ENCODE measurements at places on chromosomes 3 and 15. TPM values are rescaled to one million over a fixed set of nuclear protein-coding genes. Genes with fewer than 3 reads are reported as not detected.

GRCh38 chr3:177878192-177878591 lies 658.0 kb upstream of the KCNMB2 start:
- no peaks in the 10 kb centered on the region for H3K36me3 ChIP-seq
- H3K4me1 ChIP-seq, result peaks cover 5% of the 10 kb centered on the region
- H3K27ac ChIP-seq, result no peak overlapping the region
- no peak overlapping the region for H3K4me3 ChIP-seq
- no peak for DNase-seq
- no peaks in the 10 kb centered on the region for H3K27me3 ChIP-seq

DNA sequence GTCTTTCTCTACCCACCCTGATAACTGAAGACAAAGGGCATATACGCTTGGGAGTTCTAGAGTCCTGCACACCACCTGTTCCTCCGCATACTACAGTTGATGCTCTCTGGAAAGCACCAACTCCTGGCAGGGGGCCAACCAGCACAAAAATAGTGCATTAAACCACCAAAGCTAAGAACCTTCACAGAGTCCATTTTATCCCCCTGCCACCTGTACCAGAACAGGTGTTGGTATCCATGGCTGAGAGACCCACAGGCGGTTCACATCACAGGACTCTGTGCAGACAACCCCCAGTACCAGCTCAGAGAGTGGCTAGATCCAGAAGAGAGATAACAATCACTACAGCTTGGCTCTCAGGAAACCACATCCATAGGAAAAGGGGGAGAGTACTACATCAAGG lies 114.4 kb upstream of the POU1F1 start:
- DNase-seq, result no peak
- peaks cover 1% of the 10 kb centered on the region for H3K27me3 ChIP-seq
- no peaks in the 10 kb centered on the region for H3K36me3 ChIP-seq
- no peaks in the 10 kb centered on the region for H3K4me1 ChIP-seq
- H3K27ac ChIP-seq, result no peak overlapping the region

GRCh38 chr3:61894988-61895935 lies 333.9 kb downstream of the PTPRG start:
- no peak overlapping the region for H3K27ac ChIP-seq
- H3K27me3 ChIP-seq, result peaks cover 7% of the 10 kb centered on the region
- H3K4me1 ChIP-seq, result peaks cover 9% of the 10 kb centered on the region

The CPNE9 gene
- total RNA-seq, result 0.17 TPM

The HHLA2 gene
- 2.2 TPM for total RNA-seq

The RTP1 gene
- total RNA-seq, result not detected

The CILP gene
- total RNA-seq, result 0.02 TPM
